Activated naive CD8-positive, alpha-beta T cell treated with anti-CD3 and anti-CD28 coated beads, Interleukin-2, amount 10 ng/mL, durations not matched to agents 7 days and 5 days (primary cell): ENCODE measurements at places on chromosomes 16 and 17. TPM values are rescaled to one million over a fixed set of nuclear protein-coding genes. Genes with fewer than 3 reads are reported as not detected.
A peak's percentile ranks its signal among the peaks of the same experiment; 100 is the strongest.

DNA sequence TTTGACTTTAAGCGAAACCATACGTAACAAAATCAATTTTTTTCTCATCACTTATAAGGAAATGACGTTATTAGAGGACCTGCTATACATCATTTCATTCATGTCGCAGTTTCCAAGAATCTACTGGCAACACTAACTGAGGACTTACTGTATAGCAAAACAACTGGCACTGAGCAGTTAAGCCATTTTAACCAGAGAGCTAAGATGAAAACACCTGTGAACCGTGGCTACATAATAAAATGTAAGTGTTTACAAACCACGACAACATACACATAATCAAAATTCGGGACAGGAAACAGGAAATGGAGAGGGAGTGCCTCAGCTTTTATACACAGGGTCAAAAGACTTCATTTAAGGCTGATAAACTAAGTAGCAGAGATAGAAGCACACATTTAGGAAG is 29.5 kb downstream of the METTL16 start:
- H3K27me3 ChIP-seq = no peaks in the 10 kb centered on the region
- H3K4me3 ChIP-seq = no peak overlapping the region
- no peaks in the 10 kb centered on the region for H3K36me3 ChIP-seq
- H3K27ac ChIP-seq = peak overlapping the region; percentile 32

DNA sequence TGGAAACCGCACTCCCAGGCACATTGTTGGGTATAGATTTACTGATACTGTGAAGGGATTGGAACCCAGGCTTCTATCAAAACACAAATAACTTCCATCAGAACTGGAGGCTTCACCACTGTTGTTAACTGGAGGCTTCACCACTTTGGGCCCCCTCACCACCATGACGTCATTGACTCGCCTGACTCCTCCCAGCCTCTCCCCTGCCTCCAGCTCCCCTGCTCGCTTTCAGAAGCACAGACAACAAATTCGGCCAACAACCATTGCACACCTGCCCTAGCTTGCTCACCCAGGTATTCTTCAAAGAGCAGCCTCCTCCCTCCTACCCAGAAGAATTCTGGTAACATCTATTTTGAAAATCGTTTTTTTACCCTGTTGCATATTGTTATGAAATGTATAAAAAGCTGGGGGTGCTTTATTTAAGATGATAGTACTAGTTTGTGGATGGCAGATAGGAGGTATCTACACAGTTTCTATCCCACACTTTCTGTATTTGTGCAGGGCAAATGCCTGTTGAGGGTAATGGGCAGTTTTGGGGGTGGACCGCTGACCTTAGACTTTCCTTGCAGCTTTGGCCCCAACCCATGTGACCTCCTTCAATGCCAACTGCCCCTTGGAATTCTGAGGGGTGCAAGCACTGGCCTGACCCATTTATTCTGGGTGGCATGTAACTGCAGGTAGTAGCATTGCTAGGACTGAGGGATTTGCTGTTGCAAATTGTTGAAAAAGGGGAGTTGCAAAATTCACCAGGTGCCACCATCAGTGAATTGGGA is 54.1 kb downstream of the HLF start:
- H3K36me3 ChIP-seq = no peaks in the 10 kb centered on the region
- H3K27me3 ChIP-seq = peaks cover 21% of the 10 kb centered on the region
- no peak for DNase-seq
- H3K27ac ChIP-seq = no peak overlapping the region
- peaks cover 2% of the 10 kb centered on the region for H3K4me1 ChIP-seq
- H3K4me3 ChIP-seq = no peak overlapping the region

DNA sequence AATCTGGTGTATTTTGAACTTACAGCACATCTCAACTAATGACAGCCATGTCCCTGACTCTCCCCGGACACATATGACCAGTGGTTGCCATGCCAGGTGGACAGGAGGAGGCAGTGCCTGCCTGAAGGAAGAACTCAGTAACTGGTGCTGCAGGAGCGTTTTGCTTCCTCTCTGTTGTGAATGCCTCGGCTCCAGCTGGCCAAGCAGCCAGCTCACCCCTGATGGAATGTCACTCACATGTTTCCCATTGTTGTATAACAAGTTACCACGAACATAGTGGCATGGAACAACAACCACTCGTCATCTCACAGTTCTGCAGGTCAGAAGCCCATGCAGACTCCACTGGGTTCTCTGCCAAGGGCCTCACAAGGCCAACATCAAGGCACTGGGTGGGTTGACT is 20.1 kb upstream of the IRF8 start:
- peaks cover 24% of the 10 kb centered on the region for H3K27me3 ChIP-seq
- DNase-seq = no peak
- no peak overlapping the region for H3K27ac ChIP-seq
- no peak overlapping the region for H3K4me3 ChIP-seq
- peaks cover 5% of the 10 kb centered on the region for H3K36me3 ChIP-seq

DNA sequence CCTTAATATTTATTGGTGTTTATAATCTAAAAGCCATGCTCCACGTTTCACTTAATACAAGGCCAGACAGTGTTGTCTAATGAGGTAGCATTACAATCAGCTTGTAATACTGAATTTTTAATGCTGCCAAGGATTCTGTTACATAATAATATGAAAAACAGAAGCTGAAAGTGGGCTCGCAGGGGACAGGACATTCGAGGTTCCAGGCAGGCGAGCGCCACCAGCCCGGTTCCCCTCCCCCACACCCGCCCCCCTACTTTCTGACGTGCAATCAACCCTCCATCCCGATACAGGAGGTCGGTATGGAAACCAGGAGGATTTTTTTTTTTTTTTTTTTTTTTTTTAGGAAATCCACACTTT is 6.2 kb upstream of the ZFHX3 start:
- peaks cover 30% of the 10 kb centered on the region for H3K27me3 ChIP-seq
- peaks cover 22% of the 10 kb centered on the region for H3K4me1 ChIP-seq
- peaks cover 2% of the 10 kb centered on the region for H3K36me3 ChIP-seq
- DNase-seq = no peak
- H3K27ac ChIP-seq = no peak overlapping the region
- no peak overlapping the region for H3K4me3 ChIP-seq

- no peaks in the 10 kb centered on the region for H3K27me3 ChIP-seq
- no peaks in the 10 kb centered on the region for H3K36me3 ChIP-seq
- DNase-seq = no peak
- H3K4me1 ChIP-seq = no peaks in the 10 kb centered on the region
- no peak overlapping the region for H3K27ac ChIP-seq
- H3K4me3 ChIP-seq = no peak overlapping the region
These were observed 582.0 kb downstream of the CDH11 start for GRCh38 chr16:64539811-64540371.

DNA sequence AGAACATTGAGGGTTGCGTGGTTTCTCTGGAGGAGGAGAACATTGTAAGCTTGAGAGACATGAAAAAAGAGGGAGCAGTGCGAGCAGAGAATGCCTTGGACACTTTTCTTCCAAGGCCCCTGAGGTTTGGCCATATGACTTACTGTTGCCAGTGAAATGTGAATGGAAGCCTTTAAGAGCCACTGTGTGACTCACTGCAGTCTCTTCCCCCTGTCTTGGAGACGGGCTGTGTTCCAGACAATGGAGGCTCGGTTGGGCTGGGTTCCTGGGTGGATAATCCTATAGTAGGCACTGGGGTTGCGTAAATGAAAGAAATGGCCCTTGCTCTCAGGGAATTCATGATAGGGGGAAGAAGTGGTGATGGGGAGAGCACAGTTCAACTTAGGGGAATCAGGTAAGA is 75.5 kb downstream of the SHISA9 start:
- no peak overlapping the region for H3K4me3 ChIP-seq
- no peak overlapping the region for H3K27ac ChIP-seq
- no peaks in the 10 kb centered on the region for H3K27me3 ChIP-seq
- H3K36me3 ChIP-seq = no peaks in the 10 kb centered on the region
- DNase-seq = no peak
- no peaks in the 10 kb centered on the region for H3K4me1 ChIP-seq

- H3K4me1 ChIP-seq = no peaks in the 10 kb centered on the region
- no peak for DNase-seq
- no peaks in the 10 kb centered on the region for H3K27me3 ChIP-seq
- H3K27ac ChIP-seq = no peak overlapping the region
- H3K36me3 ChIP-seq = peaks cover 5% of the 10 kb centered on the region
These were observed 39.2 kb downstream of the TMEM11 start for GRCh38 chr17:21174713-21175112.

The CCL14 gene
- not detected for total RNA-seq

DNA sequence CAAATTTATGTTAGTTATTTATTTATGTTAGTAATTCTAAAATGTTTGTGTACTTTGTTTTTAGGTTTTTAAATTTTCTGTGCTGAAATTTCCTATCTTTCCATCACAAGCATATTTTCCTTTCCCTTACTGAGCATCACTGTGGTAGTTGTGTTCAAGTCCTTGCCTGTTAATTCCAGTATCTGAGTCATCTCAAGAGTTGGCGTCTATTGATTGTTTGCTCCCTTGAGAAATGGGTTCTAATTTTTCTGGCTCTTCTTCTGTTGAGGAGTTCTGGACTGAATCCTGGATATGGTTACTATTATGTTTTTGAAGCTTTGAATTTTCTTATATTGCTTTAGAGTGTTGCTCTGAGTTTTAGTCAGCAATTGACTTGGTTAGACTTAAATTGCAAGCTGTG is 56.3 kb downstream of the GAN start:
- no peak overlapping the region for H3K27ac ChIP-seq
- peaks cover 1% of the 10 kb centered on the region for H3K27me3 ChIP-seq
- H3K4me1 ChIP-seq = peaks cover 13% of the 10 kb centered on the region
- H3K4me3 ChIP-seq = no peak overlapping the region
- no peak for DNase-seq
- peaks cover 8% of the 10 kb centered on the region for H3K36me3 ChIP-seq

DNA sequence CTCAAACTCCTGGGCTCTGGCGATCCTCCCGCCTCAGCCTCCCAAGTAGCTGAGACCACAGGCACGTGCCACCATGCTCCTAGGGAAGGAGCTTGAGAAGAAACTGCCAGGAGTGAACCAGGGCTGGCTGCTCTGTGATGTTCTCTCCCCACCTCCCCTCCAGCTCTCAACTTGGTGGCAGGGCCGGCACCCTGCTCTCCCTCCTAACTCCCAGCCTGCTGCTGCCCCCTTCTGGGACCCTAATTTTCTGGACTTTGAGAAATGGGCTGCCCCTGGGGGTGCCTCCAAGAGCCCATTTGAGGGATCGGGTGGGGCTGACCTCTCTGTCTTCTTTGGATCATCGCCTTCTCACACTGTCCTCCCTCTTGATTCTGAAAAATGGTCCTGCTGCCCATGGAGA is 14.9 kb upstream of the STAT3 start:
- H3K36me3 ChIP-seq = no peaks in the 10 kb centered on the region
- DNase-seq = peak; percentile 51
- no peak overlapping the region for H3K4me3 ChIP-seq
- peaks cover 27% of the 10 kb centered on the region for H3K4me1 ChIP-seq
- no peaks in the 10 kb centered on the region for H3K27me3 ChIP-seq
- no peak overlapping the region for H3K27ac ChIP-seq

The TMEM88 gene
- total RNA-seq = 3.7 TPM

DNA sequence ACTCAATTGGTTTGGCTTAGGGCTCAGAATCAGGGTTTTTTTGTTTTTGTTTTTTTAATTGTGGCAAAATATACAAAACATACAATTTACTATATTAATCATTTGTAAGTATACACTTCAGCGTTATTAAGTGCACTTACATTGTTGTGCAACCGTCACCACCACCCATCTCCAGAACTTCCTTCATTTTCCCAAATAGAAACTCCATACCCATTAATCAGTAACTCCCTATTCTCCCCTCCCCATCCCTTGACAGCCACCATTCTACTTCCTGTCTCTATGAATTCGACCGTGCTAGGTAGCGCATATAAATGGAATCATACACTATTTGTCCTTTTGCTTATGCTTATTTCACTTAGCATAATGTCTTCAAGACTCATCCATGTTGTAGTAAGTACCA is 45.2 kb upstream of the DHX40 start:
- no peak for DNase-seq
- peaks cover 24% of the 10 kb centered on the region for H3K27me3 ChIP-seq
- no peaks in the 10 kb centered on the region for H3K36me3 ChIP-seq
- H3K4me1 ChIP-seq = peaks cover 4% of the 10 kb centered on the region
- no peak overlapping the region for H3K4me3 ChIP-seq

The CDT1 gene
- 140 TPM for total RNA-seq

The GINS2 gene
- 33.4 TPM for total RNA-seq

The GJC1 gene
- 1.0 TPM for total RNA-seq

DNA sequence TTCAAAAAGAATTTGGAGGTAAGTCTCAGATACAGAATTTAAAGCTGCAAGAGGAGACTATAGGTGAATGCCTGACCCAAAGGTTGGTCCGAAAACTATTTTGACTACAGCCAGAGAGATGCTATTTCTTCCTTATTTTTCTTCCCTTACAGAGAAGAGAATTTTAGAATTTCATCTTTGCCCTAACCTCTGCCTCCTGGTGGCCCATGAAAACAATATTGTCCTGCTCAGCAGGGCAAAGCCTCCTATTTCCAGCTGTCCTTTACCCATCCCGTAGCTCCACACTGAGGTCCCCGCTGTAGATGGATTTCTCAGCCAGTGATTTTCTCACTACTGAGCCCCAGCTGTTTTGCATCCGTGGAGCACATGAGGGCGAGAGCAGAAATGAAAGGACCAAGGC is 24.6 kb downstream of the HOXB1 start:
- H3K4me1 ChIP-seq = peaks cover 29% of the 10 kb centered on the region
- H3K27me3 ChIP-seq = peaks cover 16% of the 10 kb centered on the region
- H3K36me3 ChIP-seq = peaks cover 3% of the 10 kb centered on the region
- peak overlapping the region; percentile 64 for H3K27ac ChIP-seq
- no peak for DNase-seq

GRCh38 chr16:15672514-15673167 is 22.6 kb downstream of the NDE1 start:
- H3K27ac ChIP-seq = peak overlapping the region; percentile 98
- peak overlapping the region; percentile 80 for H3K4me3 ChIP-seq
- H3K27me3 ChIP-seq = no peaks in the 10 kb centered on the region
- peaks cover 43% of the 10 kb centered on the region for H3K4me1 ChIP-seq
- DNase-seq = peak; percentile 77

The TEX14 gene
- 0.43 TPM for total RNA-seq

- H3K27me3 ChIP-seq = no peaks in the 10 kb centered on the region
- peak overlapping the region; percentile 86 for H3K27ac ChIP-seq
- peaks cover 44% of the 10 kb centered on the region for H3K4me1 ChIP-seq
- peak overlapping the region; percentile 70 for H3K4me3 ChIP-seq
These were observed 919 bp upstream of the CBX1 start for GRCh38 chr17:48102043-48102750.

DNA sequence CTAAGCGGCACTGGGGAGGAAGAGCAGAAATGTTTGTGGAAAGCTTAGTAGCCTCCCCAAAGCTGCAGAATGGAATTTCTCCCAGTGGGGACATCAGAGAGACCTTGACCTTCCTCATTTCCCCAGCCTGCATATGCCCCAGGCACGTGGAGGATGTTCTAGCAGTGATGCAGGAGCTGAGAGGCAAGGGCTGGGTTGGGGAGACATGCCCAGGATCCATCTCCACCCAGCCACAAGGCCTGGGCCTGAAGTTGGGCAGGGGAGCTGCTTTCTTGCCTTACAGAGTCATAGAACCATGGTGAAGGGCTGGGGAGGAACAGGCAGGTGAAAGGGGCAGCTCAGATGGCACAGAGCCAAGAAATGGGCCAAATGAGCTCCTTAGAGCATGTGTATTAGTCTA is 104.0 kb downstream of the TMEM132E start:
- no peak for DNase-seq
- H3K27me3 ChIP-seq = peaks cover 11% of the 10 kb centered on the region
- H3K27ac ChIP-seq = no peak overlapping the region
- H3K36me3 ChIP-seq = no peaks in the 10 kb centered on the region
- no peak overlapping the region for H3K4me3 ChIP-seq

GRCh38 chr16:77430787-77431585 is 3.8 kb downstream of the ADAMTS18 start:
- H3K27me3 ChIP-seq = peaks cover 26% of the 10 kb centered on the region
- H3K4me1 ChIP-seq = no peaks in the 10 kb centered on the region
- DNase-seq = no peak
- no peak overlapping the region for H3K27ac ChIP-seq
